ENCODE measurements at places on chromosomes 1 and 21.

GRCh38 chr1:165281207-165281901, 75.2 kb downstream of the LMX1A start:
- DNase-seq = no peak

GRCh38 chr1:240484804-240485443, 127.0 kb downstream of the GREM2 start:
- no peak for DNase-seq

GRCh38 chr1:186189156-186189555, 185.9 kb downstream of the TPR start:
- no peak for DNase-seq

DNA sequence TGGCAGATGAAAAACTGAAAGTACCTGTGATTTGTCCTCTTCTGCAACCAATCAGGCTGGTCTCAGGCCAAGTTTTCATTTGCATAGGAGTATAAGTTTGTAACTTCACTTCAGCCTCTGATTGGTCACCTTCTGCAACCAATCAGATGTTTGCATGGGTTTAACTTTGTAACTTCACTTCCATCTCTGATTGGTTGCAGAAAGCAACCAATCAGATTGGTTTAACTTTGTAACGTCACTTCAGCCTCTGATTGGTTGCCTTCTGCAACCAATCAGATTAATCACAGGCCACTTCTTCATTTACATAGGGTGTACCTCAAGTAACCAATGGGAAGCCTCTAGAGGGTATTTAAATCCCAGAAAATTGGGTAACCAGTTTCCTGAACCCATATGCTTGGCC, 18.9 kb upstream of the TUT4 start:
- no peak for DNase-seq

GRCh38 chr1:156622581-156623297, 3.5 kb downstream of the HAPLN2 start:
- DNase-seq = no peak

GRCh38 chr1:204213668-204214662, at the start of gene GOLT1A:
GOLT1A (minus strand) TSS chr1:204213988; CDS start chr1:204213906, 82 bp downstream.
- no peak for DNase-seq

- DNase-seq = no peak
Observed at GRCh38 chr1:153683854-153684253, 5.4 kb downstream of the NPR1 start.

- DNase-seq = no peak
Observed at GRCh38 chr1:4573526-4573925, 80.9 kb upstream of the AJAP1 start.

GRCh38 chr1:169692756-169693460, 18.5 kb downstream of the SELL start:
- no peak for DNase-seq

GRCh38 chr1:56236688-56237087, 342.7 kb downstream of the PLPP3 start:
- no peak for DNase-seq

DNA sequence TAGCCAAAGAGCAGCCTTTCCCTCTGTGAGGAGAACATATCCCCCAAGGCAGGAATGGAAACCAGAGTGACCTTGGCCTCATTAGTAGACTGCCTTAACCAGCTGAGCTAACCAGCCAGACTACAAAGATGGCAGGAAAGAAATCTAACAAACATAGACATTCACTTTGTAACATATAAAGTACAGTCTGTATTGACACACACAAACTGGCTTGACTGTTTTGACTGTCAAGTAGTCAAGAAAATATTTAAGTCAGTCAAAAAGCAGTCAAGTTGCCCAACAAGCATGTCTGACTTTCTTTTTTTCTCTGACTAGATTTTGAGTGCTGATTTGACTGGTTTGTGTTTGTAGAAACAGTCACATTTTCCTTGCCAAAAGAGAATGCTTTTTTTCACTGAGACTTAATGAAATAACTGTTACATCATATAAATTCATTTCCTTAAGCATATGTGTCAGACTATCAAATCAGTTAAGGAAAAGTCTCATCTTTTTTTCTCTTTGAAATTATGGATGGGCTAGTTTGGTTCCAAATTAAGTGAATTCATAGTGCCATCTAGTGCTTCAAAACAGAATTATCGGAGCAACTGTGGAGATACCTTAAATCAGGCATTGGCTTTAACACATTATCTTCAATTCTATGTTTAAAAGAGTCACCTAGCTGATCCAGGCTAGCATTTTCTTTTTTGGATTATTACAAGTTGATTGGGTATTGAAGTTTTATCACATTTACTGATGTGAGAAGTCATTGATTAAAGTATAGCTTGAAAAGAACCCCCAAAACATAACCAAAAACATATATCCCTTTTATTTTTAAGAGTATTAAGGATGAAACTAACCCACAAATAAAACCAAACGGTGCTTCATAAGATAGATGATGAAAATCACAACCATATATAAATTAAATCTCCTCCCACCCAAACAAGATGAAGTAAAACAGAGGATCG, 75.0 kb downstream of the ATP6V1G3 start:
- no peak for DNase-seq

- DNase-seq = no peak
Observed at GRCh38 chr1:3089490-3089889, 20.5 kb downstream of the PRDM16 start.
